Uterus (tissue), 4 donors: ENCODE measurements at places on chromosomes 6 and 20. TPM values are rescaled to one million over a fixed set of nuclear protein-coding genes. Genes with fewer than 3 reads are reported as not detected.

GFRA4 gene
- not detected for total RNA-seq

OR12D3 gene
- total RNA-seq, result not detected

MEI4 gene
- total RNA-seq, result not detected

ADGRB3 gene
- 15.6 TPM for total RNA-seq

FITM2 gene
- total RNA-seq, result 3.6 TPM

C20orf202 gene
- total RNA-seq, result not detected

DNA sequence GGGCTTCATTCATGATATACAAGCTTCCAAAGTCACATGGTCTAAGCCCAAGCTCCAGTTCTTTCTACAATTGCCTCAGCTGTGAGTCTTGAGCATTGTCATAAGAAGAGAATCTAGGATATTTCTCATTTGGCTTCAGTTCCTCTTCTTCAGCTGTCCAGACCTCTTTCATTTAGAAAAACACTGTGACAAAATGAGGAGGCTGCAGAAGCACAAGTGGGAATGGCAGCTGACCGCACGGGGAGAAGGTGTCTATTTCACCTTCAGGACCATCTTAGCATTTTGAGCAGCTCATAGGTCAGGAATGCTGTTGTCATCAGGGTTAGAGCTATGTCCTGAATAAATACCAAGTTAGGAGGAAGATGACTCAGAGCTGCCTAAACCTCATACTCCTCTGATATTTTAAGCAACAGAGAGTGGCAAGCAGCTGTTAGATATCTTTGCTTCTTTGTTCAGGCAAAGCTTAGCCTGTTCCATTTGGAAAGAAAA, 390.1 kb upstream of the CITED2 start:
- peak; percentile 56 for DNase-seq
- H3K4me3 ChIP-seq, result no peak overlapping the region
- no peaks in the 10 kb centered on the region for H3K27me3 ChIP-seq
- H3K4me1 ChIP-seq, result no peaks in the 10 kb centered on the region
- H3K36me3 ChIP-seq, result no peaks in the 10 kb centered on the region

- no peak overlapping the region for H3K4me3 ChIP-seq
- no peaks in the 10 kb centered on the region for H3K27me3 ChIP-seq
- no peaks in the 10 kb centered on the region for H3K4me1 ChIP-seq
- DNase-seq, result no peak
- H3K27ac ChIP-seq, result no peak overlapping the region
Measured at GRCh38 chr6:67450641-67451040, 1184.4 kb upstream of the ADGRB3 start.

- no peaks in the 10 kb centered on the region for H3K36me3 ChIP-seq
- no peaks in the 10 kb centered on the region for H3K27me3 ChIP-seq
- DNase-seq, result no peak
- H3K4me1 ChIP-seq, result peaks cover 11% of the 10 kb centered on the region
Measured at GRCh38 chr6:138972226-138972665, 15.8 kb downstream of the REPS1 start.

- H3K27ac ChIP-seq, result no peak overlapping the region
- H3K4me3 ChIP-seq, result no peak overlapping the region
- no peaks in the 10 kb centered on the region for H3K4me1 ChIP-seq
- DNase-seq, result no peak
- H3K27me3 ChIP-seq, result no peaks in the 10 kb centered on the region
Measured at GRCh38 chr20:61847420-61847748, 218.3 kb downstream of the TAF4 start.

- no peak overlapping the region for H3K4me3 ChIP-seq
- H3K27me3 ChIP-seq, result no peaks in the 10 kb centered on the region
- no peaks in the 10 kb centered on the region for H3K36me3 ChIP-seq
- no peak overlapping the region for H3K27ac ChIP-seq
- H3K4me1 ChIP-seq, result no peaks in the 10 kb centered on the region
Measured at GRCh38 chr6:25147223-25147622, 132.0 kb upstream of the CARMIL1 start.

DNA sequence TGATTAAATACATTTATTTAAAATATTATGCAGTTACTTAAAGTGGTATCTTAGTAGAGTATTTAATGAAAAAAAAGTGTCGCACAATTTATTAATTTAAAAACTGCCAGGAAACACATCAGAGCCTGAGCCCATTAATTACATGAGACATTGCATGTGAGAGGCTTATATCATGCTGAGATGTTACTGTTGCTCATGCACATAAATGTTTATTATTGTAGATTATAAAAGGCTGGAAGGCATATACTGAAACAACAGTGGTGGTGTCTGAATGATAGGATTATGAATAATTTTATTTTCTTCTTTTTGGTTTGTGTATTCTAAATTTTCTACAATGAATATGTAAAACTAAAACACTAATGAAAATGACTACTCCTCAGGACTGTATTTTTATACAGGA, 45.7 kb upstream of the TXNDC5 start:
- H3K27me3 ChIP-seq, result no peaks in the 10 kb centered on the region
- no peaks in the 10 kb centered on the region for H3K36me3 ChIP-seq
- H3K4me1 ChIP-seq, result no peaks in the 10 kb centered on the region
- no peak overlapping the region for H3K4me3 ChIP-seq
- no peak for DNase-seq

DNA sequence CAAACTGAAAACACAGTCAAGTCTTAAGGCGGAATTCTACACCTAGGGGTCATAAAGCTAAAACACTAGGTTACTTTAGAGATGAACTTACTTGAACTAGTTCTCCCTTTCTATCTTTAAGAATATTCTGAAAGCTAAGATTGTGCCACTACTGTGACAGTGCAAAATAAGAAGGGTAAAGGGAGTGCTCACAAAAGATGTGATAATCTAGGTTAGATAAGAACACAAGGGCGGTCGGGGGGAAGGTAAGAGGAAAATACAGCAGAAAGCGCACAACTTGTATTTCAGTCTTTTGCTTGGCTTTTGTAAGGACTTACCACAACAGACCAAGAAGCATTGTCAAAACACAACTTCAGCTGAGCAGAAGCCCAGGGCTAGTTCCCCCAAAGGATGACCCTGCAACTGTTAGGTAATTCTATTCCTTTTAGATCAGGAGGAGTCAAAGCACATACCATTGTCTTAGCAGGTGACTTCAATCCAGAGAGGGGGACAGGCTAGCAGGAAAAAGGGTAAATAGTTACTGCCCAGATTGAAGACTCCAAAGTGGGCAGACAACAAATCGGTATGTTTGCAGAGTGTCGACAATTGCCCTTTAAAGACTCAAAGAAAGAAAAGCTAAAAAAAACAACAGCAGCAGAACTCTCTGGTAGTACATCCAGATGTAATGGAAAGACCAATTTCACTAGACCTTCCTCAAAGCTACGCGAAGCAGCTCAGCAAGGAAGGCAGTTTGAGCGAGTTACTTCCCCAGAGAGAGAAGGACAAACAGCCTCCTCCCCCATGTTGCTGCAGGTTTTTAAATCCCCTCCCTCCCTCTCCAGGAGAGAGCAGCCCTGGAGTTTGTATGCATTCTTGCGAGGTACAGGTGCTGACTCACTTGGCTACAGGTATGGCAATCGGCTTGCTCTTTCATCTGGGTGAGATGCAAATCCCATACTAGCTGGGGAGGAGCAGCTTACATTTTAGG, 59.0 kb downstream of the RIPOR2 start:
- no peak overlapping the region for H3K27ac ChIP-seq
- DNase-seq, result no peak
- no peak overlapping the region for H3K4me3 ChIP-seq
- no peaks in the 10 kb centered on the region for H3K27me3 ChIP-seq
- no peaks in the 10 kb centered on the region for H3K4me1 ChIP-seq

GRCh38 chr20:54848262-54848661, 372.9 kb downstream of the DOK5 start:
- no peaks in the 10 kb centered on the region for H3K36me3 ChIP-seq
- DNase-seq, result no peak
- H3K27me3 ChIP-seq, result no peaks in the 10 kb centered on the region
- H3K27ac ChIP-seq, result no peak overlapping the region
- H3K4me3 ChIP-seq, result no peak overlapping the region

DNA sequence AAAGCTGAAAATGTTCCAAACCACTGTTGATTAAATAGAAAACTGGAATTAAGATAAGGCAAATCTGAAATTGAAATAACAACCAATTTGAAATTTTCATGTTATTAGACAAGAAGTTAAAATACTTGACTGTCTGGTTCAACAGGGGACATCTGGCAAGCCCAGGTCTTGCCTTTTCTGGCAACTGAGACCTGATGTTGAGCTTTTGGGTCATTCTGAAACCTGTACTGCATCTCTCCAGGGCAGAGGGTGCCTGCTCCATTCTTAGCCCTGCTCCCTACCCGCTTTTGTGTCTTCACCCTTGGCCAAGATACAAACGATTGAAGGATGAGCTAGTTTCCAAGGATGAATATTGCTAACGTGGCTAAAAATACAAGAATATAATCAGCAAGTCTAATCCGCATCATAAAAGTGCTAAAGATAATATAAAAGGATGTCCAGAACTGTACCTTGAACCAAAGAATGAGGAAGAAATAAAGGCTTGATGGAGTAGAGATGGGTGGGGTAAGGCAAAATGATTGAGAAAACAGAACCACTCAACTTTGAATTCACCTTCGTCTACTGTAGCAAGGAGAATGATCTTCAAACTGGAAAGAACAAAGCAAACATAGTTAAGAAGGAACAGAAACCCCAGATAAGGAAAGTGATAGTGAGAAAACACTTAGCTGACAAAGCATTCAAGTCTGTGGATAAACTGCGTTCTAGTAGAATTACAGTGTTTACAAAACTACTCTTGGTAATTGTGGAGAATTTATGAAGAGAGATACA, 109.8 kb upstream of the MAN1A1 start:
- H3K4me3 ChIP-seq, result no peak overlapping the region
- H3K36me3 ChIP-seq, result no peaks in the 10 kb centered on the region
- H3K4me1 ChIP-seq, result no peaks in the 10 kb centered on the region
- DNase-seq, result no peak

- H3K27me3 ChIP-seq, result no peaks in the 10 kb centered on the region
- H3K27ac ChIP-seq, result peak overlapping the region; percentile 82
- H3K4me1 ChIP-seq, result no peaks in the 10 kb centered on the region
- no peaks in the 10 kb centered on the region for H3K36me3 ChIP-seq
- no peak for DNase-seq
Measured at GRCh38 chr6:125985979-125986300, 400 bp upstream of the TRMT11 start.
